Effector memory CD8-positive, alpha-beta T cell (primary cell): ENCODE measurements at places on chromosomes 2 and 18.

DNA sequence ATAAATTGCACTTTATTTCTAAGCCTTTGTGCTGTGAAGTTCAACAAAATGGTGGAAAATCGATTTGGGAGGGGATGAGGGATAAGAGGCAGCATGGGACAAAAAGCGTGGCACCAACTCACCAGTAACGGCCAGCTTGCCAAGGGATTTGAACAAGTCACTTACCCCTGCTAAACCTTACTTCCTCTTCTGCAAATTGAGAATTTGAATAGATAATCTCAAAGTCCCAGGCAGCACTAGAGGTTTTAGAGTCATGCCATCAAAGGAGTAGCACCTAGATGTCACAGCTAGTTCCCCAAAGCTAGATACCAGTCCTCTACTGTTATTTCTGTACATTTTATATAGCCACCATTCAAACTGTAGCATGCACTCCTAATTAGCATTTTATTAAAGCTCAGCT lies 83.7 kb upstream of the VRK2 start:
- no peak for DNase-seq

DNA sequence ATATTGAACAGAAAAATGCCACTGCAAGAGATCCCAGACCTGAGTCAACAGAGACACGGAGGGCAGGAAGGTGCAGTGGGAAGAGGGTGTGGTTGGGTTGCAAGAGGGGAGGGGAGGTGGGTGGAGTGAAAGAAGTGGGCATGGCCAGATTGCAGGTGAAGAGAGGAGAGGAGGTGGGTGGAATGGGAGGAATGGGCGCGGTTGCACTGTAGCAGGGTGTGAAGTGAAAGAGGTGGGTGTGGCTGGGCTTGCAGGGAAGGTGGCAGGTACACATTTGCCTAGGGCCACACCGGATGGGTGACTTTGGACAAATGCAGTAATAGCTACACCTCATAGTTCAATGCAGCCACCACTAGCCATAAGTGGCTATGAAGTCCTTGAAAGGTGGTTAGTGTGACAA lies 71.1 kb downstream of the DOCK10 start:
- no peak for DNase-seq

GRCh38 chr2:125874564-125874963 lies 781.4 kb upstream of the GYPC start:
- DNase-seq = no peak

DNA sequence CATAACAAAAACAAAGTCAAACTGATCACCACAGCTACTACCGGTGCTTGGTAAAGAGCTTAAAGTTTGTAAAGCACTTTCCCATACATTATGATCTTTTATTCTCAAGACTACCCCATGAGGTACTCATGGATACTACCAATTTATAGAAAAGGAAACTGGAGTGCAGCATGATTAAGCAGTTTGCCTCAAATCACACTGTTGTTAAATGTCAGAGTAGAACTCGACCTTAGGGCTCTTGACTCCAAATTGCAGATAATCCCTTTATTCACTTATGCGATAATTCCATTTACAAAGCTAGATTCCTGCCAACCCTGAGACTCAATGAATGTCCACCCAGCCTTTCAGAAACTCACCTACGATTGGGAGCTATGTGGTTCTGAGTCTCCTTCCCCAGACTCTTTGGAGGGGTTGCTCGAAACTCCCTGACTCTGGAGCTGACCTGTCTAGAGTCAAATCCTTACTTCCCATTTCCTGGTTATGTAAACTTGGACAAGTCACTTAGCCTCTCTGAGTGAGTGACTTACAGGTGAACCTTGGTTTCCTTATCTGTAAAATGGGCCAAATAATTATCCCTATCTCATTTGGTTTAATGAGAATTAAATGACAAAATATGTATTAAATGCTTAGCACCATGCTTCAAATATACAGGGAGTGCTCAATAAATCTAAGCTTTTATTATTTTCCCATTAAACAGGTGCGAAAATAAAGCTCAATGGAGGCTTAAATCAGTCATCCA lies 47.4 kb downstream of the PSD4 start:
- DNase-seq = no peak

DNA sequence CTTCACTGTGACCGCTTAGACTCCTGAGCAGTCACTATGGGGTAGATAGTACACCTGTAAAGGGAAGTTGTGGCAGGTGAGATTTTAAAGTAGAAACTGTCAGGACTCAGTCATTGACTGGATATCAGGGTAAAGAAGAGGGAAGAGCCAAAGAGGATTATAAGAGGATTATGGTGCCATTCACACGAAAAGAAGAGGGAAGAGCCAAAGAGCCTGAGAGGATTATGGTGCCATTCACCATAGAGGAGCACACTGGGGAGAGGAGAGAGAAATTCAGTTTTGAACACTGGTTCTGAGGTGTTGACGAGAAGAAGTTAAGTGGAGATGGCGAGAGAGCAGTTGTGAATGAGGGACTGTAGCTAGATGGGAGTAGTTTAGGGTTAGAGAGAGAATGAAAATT lies 16.9 kb upstream of the KCNJ13 start:
- DNase-seq = no peak

DNA sequence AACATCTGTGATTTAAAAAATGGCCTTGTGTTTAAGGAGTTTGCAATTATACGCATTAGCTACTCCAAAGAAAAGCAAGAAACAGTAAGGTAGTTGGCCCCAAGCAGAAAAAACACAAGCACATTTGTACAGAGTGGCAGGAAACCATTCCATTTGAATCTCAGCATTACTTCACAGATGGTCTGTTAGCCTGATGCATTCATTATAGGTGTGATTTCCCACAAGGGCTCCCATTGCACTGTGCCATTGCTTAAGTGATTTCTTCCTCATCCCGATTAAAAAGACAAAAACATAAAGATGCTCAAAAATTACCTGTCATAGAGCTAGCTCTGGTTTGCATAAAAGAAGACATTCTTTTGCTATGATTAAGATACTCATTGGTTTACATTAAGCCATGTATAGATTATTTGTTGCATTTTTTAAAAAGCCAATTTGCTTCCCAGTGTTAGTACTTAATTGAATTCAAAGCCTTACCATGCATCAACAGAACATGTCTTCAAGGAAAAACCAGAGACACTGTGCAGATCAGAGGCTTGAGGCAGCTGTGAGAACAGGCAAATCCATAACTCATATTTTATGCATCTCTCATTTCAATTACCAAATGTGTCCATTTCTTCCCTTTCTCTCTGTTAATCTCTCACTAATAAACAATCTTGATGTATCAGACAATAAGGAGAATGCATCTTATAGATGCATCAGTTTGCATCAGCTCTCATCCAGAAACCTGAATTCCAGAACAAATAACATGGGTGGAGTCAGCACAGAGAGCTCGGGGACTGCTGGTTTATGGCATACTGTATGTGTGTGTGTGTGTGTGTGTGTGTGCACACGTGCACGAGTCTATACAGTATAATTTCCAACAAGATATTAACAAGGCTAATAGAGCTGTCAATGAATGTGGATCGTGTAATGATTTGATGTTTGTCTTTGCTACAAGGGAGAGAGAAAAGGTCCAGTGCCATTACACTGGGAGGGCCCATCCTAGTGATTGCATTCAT lies 558.6 kb upstream of the HS6ST1 start:
- no peak for DNase-seq

DNA sequence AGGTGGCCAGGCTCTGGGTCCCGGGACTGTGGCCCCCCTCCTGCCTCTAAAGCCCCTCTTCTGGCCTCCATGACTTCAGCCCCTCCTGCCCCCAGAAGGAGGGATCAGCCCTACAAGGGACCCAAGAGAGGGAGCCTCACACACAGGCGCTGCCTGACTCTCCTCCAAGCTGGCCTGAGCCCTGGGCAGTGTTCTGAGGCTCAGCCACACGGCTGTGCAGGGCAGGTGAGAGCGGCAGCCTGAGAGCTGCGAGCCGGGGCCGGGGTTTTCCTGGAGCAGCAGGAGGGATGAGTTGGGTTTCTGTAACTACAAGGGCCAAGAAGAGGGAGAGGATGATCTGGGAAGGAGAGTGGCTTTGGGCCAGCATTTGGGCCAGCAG lies 70.1 kb downstream of the HPCAL1 start:
- DNase-seq = no peak

GRCh38 chr18:76654577-76654976 lies 159.5 kb upstream of the ZNF516 start:
- no peak for DNase-seq

GRCh38 chr18:23114911-23115310 lies 20.4 kb upstream of the CABLES1 start:
- DNase-seq = no peak

DNA sequence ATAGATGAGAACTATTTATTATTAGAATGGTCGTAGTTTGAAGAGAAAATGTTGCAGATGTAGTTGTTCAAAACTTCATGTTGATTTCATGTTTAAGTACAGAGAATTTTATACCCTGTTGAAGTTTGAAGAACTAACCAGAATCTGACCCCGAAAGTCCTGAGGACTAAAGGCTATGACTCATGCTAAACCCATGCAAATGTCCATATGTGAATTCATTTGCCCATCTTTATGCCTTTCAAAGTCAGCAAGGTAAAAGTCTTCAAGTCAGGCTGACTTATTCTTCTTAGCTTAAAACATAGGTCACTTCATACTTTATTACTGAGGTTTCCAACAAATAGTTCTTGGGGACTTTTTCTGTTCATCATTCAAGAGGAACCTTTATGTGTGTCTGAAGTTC lies 185.5 kb downstream of the CCDC85A start:
- no peak for DNase-seq
